ENCODE measurements at places on chromosomes 2 and 18. TPM values are rescaled to one million over a fixed set of nuclear protein-coding genes. Genes with fewer than 3 reads are reported as not detected.

The SLC40A1 gene
- total RNA-seq = 48.5 TPM

The DYNAP gene
- not detected for total RNA-seq

The MATN3 gene
- total RNA-seq = 0.71 TPM

The CSRNP3 gene
- 5.4 TPM for total RNA-seq

The PLGLB1 gene
- total RNA-seq = 9.3 TPM

The TMEM37 gene
- 4.1 TPM for total RNA-seq

The SP9 gene
- total RNA-seq = not detected

The SMARCAL1 gene
- total RNA-seq = 7.5 TPM

The SH3BP4 gene
- 22.2 TPM for total RNA-seq

The NLRC4 gene
- total RNA-seq = 1.6 TPM

The ATP6V1C2 gene
- not detected for total RNA-seq

The GTF2A1L gene
- total RNA-seq = 69.5 TPM

The SULT1C2 gene
- total RNA-seq = not detected

The IL1RN gene
- total RNA-seq = 1.6 TPM

GRCh38 chr18:73614812-73615211, 532.8 kb downstream of the FBXO15 start:
- no peak for DNase-seq

GRCh38 chr18:74418023-74418422, 39.1 kb downstream of the DIPK1C start:
- no peak for DNase-seq

GRCh38 chr2:46304635-46305034, 7.4 kb downstream of the EPAS1 start:
- no peak for DNase-seq

DNA sequence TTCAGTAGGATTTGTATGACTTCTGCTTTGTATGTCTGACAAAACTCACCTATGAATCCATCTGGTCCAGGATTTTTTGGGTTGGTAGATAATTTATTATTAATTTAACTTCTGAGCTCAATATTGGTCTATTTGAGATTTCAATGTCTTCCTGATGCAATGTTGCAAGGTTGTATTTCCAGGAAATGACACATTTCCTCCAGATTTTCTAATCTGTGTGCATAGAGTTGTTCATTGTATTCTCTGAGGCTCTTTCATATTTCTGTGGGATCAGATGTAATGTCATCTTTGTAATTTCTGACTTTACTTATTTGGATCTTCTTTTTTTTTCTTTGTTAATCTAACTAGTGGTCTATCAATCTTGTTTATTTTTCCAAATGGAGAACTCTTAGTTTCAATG, 584.7 kb upstream of the SETBP1 start:
- no peak for DNase-seq

DNA sequence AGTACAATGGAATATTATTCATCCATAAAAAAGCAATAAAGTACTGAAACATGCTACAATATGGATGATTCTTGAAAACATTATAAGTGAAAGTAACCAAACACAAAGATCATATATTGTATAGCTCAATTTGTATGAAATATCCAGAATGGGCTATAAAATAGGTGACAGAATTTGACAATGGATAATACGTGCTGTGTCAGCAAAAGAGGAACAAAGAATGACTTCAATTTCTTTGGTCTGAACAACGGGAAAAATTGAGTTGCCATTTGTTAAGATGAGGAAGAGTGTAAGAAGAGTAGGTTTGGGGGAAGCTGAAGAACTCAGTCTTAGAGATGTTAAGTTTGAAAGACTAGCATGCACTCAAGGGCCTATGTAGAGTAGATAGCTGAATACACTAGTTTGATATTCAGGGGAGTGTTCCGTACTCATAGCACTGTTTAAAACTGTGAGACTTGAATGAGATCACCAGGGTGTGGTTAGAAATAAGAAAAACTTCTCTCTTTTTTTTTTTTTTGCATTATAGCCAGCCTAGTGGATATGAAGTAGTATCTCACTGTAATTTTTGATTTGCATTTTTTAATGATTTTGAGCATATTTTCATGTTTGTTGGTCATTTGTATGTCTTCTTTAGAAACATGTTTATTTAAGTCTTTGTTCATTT, 213.6 kb downstream of the NR4A2 start:
- DNase-seq = no peak

DNA sequence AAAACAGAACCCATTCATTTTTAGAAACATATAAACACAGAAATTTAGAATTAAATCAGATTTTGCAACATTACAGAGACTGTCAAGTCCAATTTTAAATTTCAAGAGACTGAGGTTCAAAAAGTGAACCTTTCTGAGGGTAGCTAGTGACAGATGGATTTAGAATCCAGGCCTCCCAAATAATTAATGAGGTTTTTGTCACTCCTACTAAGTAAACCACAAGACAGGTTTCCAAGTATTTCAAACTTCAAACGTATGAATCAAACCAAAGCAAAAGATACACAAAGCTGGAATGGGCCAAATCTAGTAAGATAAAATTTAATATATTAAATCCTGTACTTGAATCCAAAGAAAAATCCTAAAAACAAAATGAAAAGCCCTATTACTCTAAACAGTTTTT, 25.3 kb downstream of the PPP4R3B start:
- DNase-seq = no peak

GRCh38 chr18:10685484-10685883, 159.7 kb downstream of the NAPG start:
- DNase-seq = no peak

GRCh38 chr18:61735564-61736102, 157.2 kb downstream of the RNF152 start:
- DNase-seq = no peak

DNA sequence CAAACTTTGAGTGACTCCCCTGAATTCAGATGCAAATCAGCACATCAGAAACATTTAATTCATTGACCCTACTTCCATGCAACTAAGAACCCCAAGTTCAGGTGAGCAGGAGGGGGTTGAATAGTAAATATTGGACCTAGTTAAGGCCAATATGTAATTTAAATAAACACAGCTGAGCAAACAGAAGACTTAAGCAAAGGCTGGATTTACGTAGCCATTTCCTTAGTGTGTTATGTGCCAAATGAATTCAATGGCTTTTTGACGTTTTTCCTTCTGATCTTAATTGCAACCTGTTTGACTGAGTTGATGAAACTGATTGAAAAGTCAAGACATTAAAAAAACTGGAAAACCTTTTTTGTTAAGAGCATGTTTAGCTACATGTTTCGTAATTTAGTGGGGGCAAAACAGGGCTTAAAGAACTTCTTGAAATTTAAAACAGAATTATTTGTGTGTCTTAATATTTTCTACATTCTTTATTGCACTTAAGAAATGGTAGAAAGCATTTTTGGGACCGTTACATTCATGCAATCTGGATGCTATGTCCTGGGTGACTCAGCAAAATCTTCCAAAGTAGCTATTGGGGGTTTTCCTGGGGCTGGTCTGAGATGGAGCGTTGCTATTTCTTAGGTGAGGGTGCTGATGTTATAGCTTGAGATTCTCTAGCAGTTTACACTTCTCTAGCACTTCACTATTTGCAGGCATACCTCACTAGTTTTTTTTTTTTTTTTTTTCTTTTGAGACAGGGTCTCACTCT, 25.5 kb upstream of the KCNE4 start:
- DNase-seq = no peak

DNA sequence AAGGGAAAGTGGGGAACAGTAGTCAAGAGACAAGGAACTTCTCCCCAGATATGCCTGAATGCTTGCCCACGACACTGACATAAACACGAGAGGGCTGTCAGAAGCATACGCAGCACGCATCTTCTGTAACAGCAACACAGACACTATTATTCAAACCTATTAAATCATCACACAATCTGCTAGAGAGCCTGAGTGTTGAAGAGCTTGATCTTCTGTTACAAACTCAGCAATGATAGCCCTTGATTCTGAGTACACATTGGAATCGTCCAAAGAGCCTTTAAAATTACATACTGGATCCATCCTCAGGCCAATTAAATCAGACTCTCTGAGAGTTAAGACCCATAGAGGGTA, 111.6 kb downstream of the ZNF521 start:
- DNase-seq = no peak

- DNase-seq = peak; percentile 95
These were observed 151.3 kb downstream of the ZFP36L2 start for GRCh38 chr2:43075054-43075593.

GRCh38 chr2:190877436-190877835, 3.2 kb upstream of the GLS start:
- no peak for DNase-seq

- no peak for DNase-seq
These were observed 519.4 kb upstream of the DSEL start for GRCh38 chr18:68035774-68036522.

DNA sequence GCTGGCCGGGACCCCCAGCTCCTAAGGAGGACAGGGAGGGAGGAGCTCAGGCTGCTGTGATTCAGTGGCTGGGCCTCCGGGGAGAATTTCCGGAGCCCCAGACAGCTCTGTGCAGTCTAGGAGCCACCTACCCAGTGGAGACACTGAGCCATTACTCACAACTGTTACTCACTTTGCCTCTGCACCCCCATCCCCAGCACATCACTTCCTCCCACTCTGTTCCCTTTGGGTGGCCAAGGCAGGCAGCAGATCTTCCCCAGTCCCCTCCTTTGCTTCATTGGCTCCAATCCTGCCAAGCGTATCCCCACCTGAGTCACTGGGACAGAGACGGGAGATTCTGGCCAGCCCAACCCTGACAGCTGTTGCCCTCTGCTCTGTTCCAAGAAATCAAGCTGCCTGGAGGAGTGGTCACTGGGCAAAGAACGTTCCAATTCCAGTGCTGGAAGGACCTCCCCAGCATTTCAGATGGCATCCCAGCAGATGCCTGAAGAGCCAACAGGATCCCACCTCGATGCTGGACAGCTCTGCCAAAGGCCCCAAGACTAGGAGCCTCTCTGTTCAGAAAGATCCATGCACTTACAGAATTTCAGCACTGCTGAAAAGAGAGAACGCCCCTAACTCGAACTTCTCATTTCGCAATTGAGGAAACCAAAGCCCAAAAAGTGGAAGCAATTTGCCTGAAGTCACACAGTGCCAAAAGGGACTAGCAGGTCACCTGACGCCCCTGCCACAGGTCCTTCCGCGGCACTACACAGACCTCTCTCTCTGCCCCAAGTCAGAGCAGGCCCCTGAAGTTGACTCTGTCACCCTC, 68.3 kb downstream of the TNS1 start:
- peak; percentile 93 for DNase-seq

GRCh38 chr2:29865512-29865911, 55.9 kb downstream of the ALK start:
- no peak for DNase-seq

GRCh38 chr2:64765160-64765805, 111.6 kb upstream of the SERTAD2 start:
- DNase-seq = no peak

- DNase-seq = no peak
These were observed 57.2 kb downstream of the SF3B1 start for GRCh38 chr2:197377670-197378069.

Measured in sigmoid colon (tissue), 7 donors.